ENCODE measurements at places on chromosomes 2 and 18. TPM values are rescaled to one million over a fixed set of nuclear protein-coding genes. Genes with fewer than 3 reads are reported as not detected.

AGXT gene
- total RNA-seq, result 1,548 TPM

TCF23 gene
- total RNA-seq, result under 0.01 TPM

SGO2 gene
- 0.67 TPM for total RNA-seq

- no peak overlapping the region for H3K27ac ChIP-seq
- no peaks in the 10 kb centered on the region for H3K4me1 ChIP-seq
- no peak overlapping the region for H3K4me3 ChIP-seq
- no peaks in the 10 kb centered on the region for H3K27me3 ChIP-seq
- DNase-seq, result no peak
Measured at GRCh38 chr18:12460874-12461273, 53.1 kb downstream of the PRELID3A start.

- H3K36me3 ChIP-seq, result no peaks in the 10 kb centered on the region
- H3K27me3 ChIP-seq, result no peaks in the 10 kb centered on the region
- DNase-seq, result no peak
- no peak overlapping the region for H3K4me3 ChIP-seq
- no peak overlapping the region for H3K27ac ChIP-seq
- no peaks in the 10 kb centered on the region for H3K4me1 ChIP-seq
Measured at GRCh38 chr2:175351512-175351911, 170.0 kb upstream of the ATP5MC3 start.

GRCh38 chr2:83650161-83650560 is 808.9 kb downstream of the SUCLG1 start:
- H3K27me3 ChIP-seq, result no peaks in the 10 kb centered on the region
- DNase-seq, result no peak
- no peaks in the 10 kb centered on the region for H3K36me3 ChIP-seq
- no peak overlapping the region for H3K4me3 ChIP-seq
- no peaks in the 10 kb centered on the region for H3K4me1 ChIP-seq

DNA sequence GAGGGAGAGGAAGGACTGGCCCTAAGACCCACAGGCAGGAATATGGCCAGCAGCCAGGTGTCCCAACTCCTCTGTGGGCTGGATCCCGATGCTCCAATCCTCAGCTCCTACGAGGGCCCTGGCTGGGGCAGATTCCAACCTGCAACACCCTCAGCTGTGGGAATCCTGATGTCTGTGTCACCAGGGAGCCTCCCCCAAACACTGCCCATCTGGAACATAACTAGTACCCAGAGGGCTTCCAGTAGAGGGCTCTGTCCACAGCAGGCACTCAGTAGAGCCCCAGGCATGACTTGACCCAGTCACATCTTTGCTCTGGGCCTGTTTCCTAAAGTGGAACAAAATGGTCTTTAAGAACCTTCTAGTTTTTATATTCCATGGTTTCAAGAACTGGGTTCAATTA is 20.6 kb upstream of the LOXHD1 start:
- H3K4me1 ChIP-seq, result no peaks in the 10 kb centered on the region
- no peak for DNase-seq
- no peaks in the 10 kb centered on the region for H3K36me3 ChIP-seq

DNA sequence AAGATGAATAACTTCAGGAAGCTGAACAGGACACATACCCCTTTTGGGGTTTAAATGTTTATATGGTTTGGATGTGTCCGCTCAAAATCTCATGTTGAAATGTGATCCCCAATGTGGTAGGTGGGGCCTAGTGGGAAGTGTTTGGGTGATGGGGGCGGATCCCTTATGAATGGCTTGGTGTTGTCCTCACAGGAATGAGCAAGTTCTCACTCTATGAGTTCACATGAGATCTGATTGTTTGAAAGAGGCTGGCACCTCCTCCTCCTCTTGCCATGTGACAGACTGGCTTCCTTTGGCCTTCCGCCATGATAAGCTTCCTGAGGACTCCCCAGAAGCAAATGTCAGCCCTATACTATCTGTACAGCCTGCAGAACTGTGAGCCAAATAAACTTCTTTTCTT is 88.6 kb upstream of the ZNF532 start:
- DNase-seq, result no peak
- H3K27me3 ChIP-seq, result no peaks in the 10 kb centered on the region
- H3K27ac ChIP-seq, result no peak overlapping the region
- no peak overlapping the region for H3K4me3 ChIP-seq
- no peaks in the 10 kb centered on the region for H3K36me3 ChIP-seq

- H3K27me3 ChIP-seq, result no peaks in the 10 kb centered on the region
- no peaks in the 10 kb centered on the region for H3K36me3 ChIP-seq
- DNase-seq, result no peak
- no peak overlapping the region for H3K4me3 ChIP-seq
Measured at GRCh38 chr18:79511671-79512301, 116.1 kb downstream of the NFATC1 start.

GRCh38 chr18:40109252-40110049 is 1845.6 kb upstream of the PIK3C3 start:
- no peaks in the 10 kb centered on the region for H3K36me3 ChIP-seq
- peaks cover 2% of the 10 kb centered on the region for H3K27me3 ChIP-seq
- H3K27ac ChIP-seq, result no peak overlapping the region
- no peaks in the 10 kb centered on the region for H3K4me1 ChIP-seq
- H3K4me3 ChIP-seq, result no peak overlapping the region

DNA sequence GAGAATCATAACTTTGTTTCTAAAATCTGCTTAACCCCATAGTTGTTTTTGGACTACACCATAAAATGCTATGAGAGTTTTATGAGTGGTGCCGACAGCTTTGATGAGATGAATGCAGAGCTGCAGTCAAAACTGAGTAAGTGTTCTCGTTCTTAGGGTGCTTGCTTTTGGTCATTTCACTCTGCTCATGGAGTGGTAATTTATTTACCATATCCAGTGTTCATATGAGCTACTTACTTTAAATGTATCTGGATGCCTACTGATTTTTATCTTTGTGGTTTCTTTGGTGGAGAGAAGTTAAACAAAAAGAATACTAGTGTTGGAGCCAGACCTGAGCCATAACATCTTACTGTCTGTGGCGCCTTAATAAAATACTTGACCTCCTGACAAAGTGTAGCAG is 16.4 kb downstream of the NDC80 start:
- no peak for DNase-seq
- no peaks in the 10 kb centered on the region for H3K27me3 ChIP-seq

DNA sequence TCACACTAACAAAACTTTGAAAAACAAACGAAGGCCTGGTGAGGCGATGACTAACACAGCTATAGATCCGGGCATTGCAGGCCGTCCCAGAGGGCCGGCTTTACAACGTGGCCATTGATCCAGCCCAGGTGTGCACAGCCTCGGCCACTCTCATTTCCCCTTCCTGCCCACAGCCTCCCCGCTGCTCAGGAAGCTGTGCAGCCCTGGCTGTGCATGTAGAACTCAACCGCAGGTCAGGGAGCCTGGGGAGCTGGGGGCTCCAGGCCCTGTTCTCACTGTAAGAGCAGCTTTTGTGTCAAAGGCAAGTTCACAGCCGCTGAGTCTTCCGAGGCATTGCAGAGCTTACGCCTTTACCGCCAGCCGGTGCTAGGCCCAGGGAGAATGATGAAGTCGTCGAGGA is 87.2 kb downstream of the LONRF2 start:
- no peaks in the 10 kb centered on the region for H3K36me3 ChIP-seq
- no peaks in the 10 kb centered on the region for H3K4me1 ChIP-seq
- no peak overlapping the region for H3K4me3 ChIP-seq
- no peak for DNase-seq

All from liver (tissue), 10 donors.